ENCODE measurements at places on chromosomes 16 and 17.

GRCh38 chr17:76232342-76232741 lies 8.0 kb downstream of the RNF157 start:
- peak; percentile 91 for DNase-seq

- DNase-seq: no peak
These were observed 867.3 kb upstream of the GOT2 start for GRCh38 chr16:59601452-59601851.

DNA sequence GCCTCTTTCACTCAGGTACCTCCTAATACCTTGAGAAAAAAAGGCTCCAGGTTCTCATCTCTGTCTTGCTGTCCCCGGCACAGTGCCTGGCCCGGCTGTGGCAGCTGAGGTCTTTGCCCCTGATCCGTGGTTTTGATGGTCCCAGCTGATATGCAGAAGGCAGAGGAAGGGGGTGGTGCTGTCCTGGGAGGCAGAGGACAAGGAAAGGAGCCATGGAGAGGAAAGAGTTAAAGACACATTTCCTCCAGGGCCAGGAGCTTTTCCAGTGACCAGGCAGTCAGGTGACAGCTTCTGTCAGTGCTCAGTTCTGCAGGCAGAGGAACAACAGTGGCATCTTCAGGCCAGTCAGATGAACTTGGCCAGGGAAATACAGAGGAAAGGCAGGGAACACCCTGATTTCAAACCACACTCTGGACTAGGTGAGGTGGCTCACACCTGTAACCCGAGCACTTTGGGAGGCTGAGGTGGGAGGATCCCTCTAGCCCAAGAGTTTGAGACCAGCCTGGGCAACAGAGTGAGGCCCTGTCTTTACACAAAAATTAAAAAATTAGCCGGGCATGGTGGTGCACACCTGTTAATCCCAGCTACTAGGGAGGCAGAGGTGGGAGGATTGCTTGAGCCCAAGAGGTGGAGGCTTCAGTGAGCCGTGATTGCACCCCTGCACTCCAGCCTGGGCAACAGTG lies 3.3 kb upstream of the COG1 start:
- DNase-seq: peak; percentile 37

DNA sequence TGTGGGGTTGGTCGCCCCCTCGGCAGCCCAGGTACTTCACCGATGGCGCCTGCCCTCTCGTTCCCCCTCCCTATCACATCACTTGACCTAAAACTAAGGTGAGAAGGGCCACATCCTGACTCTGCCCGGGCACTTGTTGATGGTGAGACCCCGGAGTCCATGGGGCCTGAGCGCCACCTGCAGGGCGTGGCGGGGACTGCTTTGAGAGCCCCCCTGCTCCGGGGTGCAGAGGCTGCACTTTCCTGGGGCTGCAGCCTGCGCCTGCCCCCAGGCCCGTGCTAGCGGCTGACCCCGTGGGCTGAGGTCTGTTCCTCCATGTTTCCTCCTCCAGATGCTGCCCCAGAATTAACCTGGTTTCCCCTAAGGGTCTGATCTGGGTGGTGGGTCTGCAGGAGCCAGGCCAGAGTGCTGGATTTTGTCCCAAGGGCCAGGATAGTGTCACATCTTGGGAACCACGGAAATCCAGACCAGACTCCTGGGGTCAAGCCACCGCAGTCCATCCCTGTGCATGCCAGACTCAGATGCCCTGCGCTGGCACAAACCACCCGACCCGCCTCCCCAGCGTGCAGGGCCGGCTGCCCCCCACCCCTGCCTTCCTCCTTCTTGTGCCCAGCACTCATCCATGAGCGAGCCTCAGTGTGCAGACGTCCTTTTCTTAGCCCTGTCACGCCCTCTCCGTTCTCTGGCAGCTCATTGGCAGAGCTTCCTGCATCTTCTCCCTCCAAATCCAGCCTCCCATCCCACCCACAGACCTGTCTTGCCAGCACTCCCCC lies 2.7 kb downstream of the NDUFAF8 start:
- DNase-seq: no peak

- no peak for DNase-seq
These were observed 650 bp downstream of the EPN3 start for GRCh38 chr17:50533185-50533584.

DNA sequence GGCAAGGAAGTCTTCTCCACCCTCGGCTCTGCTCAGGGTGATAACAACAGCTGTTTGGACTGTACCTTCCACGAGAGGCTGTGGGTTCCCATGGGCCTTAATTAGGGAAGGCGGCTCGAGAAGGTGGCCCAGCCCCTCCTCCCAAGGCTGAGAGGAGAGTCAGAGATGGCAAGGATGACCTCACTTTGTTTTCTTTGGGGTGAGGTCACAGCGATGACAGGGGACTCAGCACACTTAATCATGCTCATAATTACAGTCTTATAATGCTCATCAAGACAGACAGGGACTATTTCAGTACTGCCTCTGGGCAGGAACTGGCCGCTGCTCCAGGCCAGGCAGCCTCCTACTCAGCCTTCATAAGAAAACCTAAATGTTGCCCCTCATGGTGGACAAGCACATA lies 19.7 kb downstream of the WFDC1 start:
- no peak for DNase-seq

DNA sequence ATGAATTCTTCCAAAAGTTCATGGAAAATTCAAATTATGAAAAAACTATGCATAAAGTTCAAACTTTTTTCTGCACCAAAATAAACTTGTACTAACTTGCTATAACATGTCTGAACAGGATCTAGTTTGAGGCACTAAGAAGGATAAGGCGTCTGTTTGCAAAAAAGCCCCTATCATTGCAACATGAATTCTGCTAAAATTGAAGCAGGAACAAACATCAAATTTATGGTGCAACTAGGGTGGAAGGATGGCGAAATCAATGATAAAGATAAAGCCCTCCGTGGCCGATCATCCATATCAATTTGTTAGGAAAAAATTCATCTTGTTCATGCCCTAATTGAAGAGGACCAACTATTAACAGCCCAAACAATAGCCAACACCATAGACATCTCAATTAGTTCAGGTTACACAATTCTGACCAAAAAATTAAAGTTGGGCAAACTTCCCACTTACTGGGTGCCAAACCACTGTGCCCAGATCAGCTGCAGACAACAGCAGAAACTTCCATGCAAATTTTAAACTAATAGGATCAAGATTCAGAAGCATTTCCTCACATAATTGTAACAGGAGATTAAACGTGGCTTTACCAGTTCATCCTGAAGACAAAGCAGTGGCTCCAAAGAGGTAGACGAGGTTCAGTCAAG lies 12.9 kb downstream of the IL21R start:
- DNase-seq: no peak

GRCh38 chr16:23597003-23597756 lies 1.1 kb upstream of the NDUFAB1 start:
- no peak for DNase-seq

DNA sequence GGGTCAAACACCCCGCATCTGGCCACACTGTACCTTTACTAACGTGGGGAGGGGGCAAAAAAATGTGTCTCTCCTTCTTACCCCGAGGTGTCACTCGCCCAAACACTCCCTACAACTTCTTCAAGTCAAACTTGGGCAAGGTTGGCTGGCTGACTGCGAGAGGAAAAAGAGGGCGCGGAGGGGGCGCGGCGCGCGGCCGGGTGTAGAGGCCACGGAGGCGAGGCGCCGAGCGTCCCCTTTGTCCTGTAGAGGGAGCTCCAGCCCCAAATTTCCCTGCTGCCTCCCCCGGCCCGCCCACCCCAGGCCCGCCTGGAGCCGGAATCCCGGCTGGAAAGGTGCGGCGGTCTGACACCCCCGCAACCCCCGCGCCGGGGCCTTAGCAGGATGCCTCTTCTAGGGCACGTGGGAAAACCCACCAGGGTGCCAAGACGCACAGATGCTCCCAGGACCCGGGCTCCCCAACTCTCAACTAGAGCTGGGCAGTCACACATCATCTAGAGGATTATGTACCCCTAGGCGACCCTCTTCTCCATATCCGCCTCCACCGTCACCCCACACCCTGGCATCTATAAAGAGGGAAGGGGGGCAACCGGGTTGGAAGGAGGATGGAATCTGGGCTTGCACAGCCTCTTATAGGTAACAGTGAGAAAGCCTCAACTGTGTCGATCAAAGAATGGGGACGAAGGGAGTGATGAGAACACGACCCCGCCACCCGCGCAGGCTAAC lies 4.2 kb downstream of the IRX3 start:
- DNase-seq: no peak

GRCh38 chr16:87742781-87743490 lies 22.9 kb downstream of the KLHDC4 start:
- no peak for DNase-seq

- DNase-seq: no peak
These were observed 310.3 kb upstream of the CCL2 start for GRCh38 chr17:33944826-33945225.

- no peak for DNase-seq
These were observed 510.6 kb downstream of the RBFOX1 start for GRCh38 chr16:7843261-7843660.

- DNase-seq: peak; percentile 32
These were observed 126.0 kb upstream of the SDK2 start for GRCh38 chr17:73770115-73770848.

DNA sequence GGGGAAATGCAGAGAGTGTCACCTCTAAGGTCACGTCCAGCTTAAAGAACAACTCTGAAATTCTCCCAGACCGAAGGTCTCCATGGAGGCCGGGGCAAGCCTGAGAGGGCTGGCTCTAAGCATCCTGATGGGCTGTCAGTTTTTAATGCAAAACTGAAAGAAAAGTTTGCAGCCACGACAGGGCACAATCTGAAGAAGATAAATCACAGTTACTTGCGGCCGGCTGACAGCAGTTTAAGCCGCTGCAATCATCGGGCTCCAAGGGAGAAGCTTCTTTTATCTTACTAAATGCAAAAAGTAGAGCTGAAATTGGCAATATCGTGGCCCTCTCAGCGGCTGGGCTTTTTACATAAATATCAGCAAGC lies 168.8 kb downstream of the CYLD start:
- no peak for DNase-seq

GRCh38 chr17:33302394-33302793 lies 9.3 kb upstream of the ASIC2 start:
- no peak for DNase-seq

GRCh38 chr17:56978441-56979090 lies 635 bp downstream of the SCPEP1 start:
- DNase-seq: no peak

DNA sequence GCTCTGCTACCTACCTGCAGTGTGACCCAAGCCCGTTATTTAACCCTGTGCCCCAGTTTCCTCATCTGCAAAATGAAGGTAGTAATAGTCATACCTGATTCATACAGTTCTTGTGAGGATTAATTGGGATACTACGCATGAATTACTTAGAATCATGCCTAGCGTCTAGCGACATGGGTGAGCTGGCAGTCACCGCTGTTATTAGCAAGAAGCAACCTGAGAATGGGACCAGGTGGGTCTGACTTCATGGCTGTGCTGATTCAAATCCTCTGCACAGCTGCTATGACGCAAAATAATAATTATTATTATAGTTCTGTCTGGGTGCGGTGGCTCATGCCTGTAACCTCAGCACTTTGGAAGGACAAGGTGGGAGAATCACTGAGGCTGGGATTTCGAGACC lies 7.9 kb downstream of the SOCS1 start:
- no peak for DNase-seq

GRCh38 chr17:44925731-44926697 lies 10.7 kb upstream of the GFAP start:
- DNase-seq: no peak

GRCh38 chr17:78852709-78853121 lies 12.1 kb upstream of the USP36 start:
- DNase-seq: no peak

- DNase-seq: peak; percentile 99
These were observed 965 bp upstream of the PHF12 start for GRCh38 chr17:28951991-28952975.

- DNase-seq: no peak
These were observed 229.6 kb upstream of the TNRC6C start for GRCh38 chr17:77728871-77729270.

- DNase-seq: no peak
These were observed 1.6 kb downstream of the TMEM114 start for GRCh38 chr16:8588682-8589056.

- no peak for DNase-seq
These were observed 161.4 kb upstream of the MPHOSPH6 start for GRCh38 chr16:82331397-82331796.

DNA sequence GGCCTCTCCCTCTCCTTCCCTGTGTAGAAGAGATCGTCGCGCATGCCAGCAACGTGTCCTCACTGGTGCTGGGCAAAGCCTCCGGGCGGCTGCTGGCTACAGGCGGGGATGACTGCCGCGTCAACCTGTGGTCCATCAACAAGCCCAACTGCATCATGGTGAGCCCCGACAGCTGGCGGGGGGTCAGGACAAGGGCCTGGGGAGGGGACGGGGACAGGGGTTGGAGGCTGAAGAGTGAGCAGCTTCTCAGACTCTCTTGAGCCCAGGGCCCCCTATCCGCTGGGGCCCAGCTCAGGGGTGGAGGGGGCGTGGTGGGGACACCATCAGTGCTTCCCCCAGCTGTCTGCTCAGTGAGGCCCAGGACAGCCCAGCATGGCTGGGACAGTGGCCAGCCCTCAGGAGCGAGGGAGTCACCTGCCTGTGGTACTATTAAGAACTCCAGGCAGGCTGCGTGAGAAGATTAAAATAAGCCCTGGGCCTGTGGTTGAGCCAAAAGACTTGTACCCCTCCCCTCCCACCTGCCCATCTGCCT lies 6.2 kb downstream of the KATNB1 start:
- DNase-seq: no peak

DNA sequence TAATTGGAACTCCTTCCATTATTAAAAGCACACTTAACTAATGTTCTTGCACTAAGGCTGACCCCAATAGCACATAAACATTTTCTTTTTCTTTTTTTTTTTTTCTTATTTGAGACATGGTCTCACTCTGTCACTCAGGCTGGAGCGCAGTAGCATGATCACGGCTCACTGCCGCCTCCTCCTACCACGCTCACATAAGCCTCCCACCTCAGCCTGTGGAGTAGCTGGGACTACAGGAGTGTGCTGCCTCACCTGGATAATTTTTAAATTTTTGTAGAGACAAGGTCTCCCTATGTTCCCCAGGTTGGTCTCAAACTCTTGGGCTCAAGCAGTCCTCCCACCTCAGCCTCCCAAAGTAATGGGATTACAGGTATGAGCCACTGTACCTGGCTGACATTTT lies 1.2 kb upstream of the ZNF652 start:
- no peak for DNase-seq

DNA sequence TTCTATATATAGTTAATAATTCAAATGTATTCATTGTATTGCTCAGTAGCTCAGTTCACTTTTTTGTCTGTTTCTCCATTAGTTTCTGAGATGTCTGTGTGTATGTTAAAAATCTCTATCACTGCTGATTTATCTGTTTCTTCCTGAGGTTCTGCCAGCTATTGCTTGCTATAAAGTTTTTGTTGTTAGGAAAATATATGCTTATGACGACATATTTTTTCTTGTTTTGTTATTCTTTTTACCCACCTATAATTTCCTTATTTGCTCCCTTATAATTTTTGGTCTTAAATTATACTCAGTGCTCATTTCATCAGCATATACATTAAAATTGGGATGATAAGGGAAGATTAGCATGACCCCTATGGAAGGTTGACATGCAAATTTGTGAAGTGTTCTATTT lies 200.6 kb downstream of the GSG1L start:
- no peak for DNase-seq

All from AG04450 (cell line).